Endothelial cell of umbilical vein (primary cell): ENCODE measurements at places on chromosomes 5 and 9. TPM values are rescaled to one million over a fixed set of nuclear protein-coding genes. Genes with fewer than 3 reads are reported as not detected.
A peak's percentile ranks its signal among the peaks of the same experiment; 100 is the strongest.

NMUR2 gene
- total RNA-seq, result not detected in 2 replicates

CCL27 gene
- total RNA-seq, result not detected in 2 replicates

AP3S1 gene
- total RNA-seq, result 81.2 and 85.7 TPM in 2 replicates

ARSI gene
- total RNA-seq, result 0.20 TPM in 1 of 2 replicates, not detected in the other

GPR150 gene
- 0.31 and 0.35 TPM in 2 replicates for total RNA-seq

- DNase-seq, result no peak
Observed at GRCh38 chr5:131281133-131281867, 17.4 kb downstream of the CDC42SE2 start.

DNA sequence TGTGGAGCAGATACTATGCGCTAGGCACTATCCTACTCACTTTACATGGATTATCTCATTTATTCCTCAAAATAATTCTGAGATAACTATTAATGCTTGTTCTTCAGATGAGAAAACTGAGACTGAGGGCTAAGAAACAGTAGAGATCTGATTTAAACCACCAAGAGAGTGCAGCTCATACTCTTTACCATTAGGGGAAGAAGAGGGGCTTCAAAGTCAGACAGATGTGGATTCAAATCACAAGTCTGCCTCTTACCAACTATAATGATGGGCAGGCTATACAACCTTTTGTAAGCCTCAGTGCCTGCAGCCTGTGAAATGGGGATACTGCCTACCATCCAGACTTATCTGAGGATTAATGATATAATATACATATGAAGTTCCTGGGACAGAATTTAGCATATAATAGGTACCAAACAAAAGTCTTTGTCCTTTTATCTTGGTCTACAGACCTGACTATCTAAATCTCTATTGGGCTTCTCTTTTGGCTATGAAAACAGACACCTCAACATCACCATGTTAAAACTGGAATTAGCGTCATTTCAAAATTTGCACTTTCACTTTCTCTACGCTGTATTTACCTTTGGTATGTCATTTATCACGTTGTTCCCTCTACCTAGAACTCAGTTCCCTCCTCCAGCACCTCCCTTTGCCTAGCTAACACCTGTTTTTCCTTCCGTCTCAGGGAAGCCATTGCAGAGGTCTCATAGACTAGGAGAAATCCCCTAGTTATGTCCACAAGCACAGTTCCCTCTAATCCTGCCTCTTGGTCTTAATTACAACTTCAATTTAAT, 13.8 kb upstream of the TMEM267 start:
- DNase-seq, result no peak

DNA sequence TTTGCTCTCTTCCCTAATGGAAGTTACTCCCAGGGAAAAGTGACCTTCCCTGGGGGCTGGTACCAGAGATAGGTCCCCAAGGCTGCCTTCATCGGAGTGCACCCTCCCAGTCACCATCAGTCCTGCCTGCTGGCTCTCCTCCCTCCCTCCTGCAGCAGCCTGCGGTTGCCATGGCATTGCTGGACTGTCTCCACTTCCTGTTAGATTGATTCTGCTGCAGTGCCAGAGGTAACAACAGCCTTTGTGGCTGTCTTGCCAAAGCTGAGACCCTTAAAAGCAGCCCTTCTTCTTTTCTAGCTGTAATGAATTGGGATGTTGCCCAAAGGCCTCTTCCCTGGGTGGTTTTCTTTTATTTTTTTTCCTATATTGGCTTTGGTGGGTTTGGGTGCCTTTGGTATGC, 78.1 kb upstream of the PRLR start:
- no peak for DNase-seq

DNA sequence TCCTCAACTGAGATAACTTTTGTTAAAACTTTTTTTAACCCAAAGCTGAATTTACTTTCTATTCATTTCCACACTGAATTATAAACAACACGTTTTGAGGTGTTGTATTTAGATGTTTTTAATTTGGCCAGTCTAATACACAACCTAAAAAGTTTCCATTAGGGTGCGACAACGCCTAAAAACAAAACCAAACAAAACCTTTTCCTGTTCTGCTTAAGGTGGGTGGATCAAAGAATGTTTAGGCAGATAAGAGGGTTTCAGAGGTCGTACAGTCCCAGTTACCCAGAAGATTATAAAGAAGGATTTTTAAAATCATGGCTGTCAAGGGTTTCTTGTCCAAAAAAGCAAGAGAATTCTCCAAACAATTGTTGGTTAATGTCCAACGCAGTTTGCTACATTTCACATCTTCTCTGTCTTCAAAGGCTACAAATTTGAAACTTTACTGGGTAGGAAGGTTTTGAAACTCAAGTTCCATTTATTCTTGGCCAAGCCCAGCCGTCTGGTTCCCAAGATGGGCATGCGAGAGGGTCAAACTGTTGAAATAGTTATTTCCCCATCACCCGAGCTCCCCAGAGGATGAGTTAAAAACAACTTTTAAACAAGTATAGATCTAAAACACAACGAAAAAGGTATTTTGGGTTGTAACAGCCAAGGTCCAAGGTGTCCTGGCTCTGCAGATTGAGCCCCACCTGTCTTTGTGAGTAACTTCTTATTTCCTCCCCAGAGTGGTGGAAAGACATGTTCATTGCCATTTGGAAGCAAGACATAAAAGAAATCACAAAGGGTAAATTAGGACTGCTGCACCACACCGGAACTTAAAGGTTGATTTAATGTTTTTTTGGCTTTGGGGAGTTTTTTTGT, 122.8 kb upstream of the MAP3K1 start:
- DNase-seq, result no peak

- DNase-seq, result peak; percentile 26
Observed at GRCh38 chr9:109245310-109245897, 75.5 kb downstream of the EPB41L4B start.

GRCh38 chr5:88743231-88743834, 139.7 kb downstream of the MEF2C start:
- peak; percentile 50 for DNase-seq

DNA sequence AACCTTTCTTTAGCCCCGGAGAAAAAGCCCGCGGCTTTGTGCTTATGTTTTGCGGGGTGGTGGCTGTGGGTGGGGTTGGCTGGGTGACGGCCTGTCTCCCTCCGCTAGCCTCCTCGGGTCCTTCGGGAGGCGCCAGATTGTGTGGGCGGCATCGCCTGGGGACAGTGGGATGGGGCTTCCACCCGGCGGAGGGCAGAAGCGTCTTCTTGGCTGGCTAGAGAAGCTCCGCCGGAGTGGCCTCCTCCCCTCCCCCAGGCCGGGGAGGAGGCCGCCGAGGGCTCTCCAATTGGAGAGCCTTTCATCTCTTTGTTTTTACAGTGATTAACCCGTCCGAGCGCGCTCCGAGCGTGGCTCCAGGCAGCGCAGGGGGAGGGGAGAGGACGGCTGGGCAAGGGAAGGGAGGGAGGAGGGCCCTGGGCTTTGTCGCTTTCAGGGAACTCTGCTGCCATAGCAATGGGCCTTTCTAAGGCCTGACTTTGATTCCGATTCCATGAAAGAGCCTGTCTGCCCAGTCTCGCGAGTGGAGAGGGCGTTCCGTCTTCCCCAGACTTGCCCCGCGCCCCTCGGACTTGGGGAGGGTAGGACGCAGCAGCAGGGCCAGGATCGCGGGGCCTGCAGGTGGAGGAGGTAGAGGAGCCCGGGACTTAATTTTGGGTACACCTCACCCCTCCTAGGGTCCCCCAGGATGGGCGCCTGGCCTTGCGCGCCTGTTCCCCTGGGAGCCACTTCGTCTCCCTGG, 36.7 kb upstream of the TIFAB start:
- DNase-seq, result peak; percentile 11

- no peak for DNase-seq
Observed at GRCh38 chr5:132837868-132838267, 7.4 kb upstream of the SHROOM1 start.

- DNase-seq, result no peak
Observed at GRCh38 chr5:2863675-2864433, 112.4 kb upstream of the IRX2 start.

DNA sequence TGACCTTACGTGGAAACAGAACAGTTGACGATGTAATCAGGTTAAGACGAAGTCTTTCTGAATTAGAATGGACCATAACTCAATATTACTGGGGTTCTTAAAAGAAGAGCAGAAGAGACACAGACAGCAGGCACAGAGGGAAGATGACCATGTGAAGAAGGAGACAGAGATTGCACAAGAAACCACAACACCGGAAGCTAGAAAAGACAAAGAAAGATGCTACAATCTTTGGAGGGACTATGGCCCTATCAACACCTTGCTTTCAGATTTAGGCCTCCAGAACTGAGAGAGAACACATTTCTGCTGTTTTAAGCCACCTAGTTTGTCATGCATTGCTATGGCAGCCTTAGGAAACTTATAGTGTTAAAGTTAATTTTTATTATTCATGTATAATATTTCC, 27.1 kb downstream of the CDH9 start:
- no peak for DNase-seq

DNA sequence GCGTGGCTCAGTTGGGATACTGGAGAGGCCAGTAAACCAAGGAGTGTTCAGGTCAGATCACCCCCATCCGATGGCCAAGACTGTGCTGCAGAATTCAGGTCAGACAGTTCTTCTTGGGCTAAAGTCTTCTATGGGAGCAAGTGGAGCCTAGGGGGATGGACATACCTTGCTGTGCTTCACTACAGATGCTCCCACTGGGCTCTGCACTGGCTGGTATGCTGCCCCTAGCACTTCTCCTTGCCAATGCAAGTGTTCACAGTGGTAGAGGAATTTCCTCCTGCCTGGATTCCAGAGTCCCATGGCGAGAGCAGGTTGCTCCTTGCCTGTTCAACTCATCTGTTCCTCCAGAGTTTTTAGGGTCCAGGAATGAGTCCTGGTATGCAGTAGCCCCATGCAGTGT, 134.2 kb upstream of the EDIL3 start:
- no peak for DNase-seq

GRCh38 chr5:135053989-135054388, 20.0 kb upstream of the PITX1 start:
- DNase-seq, result no peak

DNA sequence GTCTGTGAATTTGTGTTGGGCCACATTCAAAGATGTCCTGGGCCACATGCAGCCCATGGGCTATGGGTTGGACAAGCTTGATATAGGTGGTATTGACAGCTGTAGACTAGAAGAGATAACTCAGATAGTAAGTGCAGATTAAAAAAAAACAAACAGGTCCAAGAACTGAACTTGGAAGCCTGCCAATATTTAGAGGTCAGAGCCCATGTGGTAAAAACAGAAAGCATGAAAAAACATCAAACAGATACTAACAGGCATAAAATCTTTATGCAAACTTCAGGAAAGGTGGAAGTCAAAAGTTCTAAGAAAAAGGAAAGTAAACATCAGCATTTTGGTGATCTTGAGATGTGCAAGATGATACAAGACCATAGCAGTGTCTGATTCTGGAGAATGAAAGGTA, 155.1 kb upstream of the NR4A3 start:
- no peak for DNase-seq

GRCh38 chr9:37146410-37146809, 26.0 kb downstream of the ZCCHC7 start:
- DNase-seq, result peak; percentile 66

DNA sequence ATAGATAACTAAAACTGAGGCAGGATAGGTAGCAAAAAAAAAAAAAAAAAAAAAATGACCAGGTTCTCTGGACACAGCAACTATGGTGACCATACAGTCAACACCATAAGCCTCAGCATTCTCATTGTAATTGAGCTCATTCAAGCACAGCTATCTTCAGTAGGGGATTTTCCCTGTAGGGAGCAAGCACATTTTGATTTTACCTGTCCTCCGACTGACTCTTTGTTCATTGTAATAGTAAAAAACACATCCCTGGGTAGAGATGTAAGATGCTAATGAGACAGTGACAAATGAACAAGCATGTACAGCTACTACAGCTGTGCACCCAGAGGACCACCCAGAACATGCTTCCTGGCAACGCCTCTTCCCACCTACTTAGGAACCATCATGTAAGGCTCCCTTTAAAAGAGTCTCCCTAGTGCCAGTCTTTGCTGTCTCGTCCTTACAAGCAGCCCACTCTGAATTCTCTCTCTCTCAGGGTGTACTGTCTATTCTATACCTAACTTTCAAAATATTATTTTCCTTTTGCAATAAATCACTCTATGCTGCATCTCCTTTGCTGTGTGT, 65.0 kb upstream of the FBXW11 start:
- DNase-seq, result no peak

DNA sequence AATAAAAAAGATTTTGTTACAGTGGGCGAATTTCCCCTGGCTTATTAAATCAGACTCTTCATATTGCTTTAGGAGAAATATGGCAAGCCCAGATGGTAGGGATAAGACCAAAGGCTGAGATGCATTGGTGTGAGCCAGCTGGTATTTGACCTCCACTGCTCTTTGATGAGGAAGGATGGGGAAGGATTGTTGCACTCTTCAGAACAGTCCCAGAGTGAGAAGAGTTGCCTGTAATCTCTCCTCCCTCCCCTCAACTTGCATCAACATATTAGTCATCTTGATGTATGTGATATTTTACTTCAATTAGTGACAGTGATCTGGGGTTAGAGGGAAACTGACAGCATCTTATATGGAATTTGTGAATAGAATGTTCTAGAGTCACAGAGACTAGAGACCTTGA, 136.6 kb downstream of the ADAMTS12 start:
- no peak for DNase-seq

GRCh38 chr9:19620326-19620725, 168.5 kb downstream of the SLC24A2 start:
- DNase-seq, result no peak

DNA sequence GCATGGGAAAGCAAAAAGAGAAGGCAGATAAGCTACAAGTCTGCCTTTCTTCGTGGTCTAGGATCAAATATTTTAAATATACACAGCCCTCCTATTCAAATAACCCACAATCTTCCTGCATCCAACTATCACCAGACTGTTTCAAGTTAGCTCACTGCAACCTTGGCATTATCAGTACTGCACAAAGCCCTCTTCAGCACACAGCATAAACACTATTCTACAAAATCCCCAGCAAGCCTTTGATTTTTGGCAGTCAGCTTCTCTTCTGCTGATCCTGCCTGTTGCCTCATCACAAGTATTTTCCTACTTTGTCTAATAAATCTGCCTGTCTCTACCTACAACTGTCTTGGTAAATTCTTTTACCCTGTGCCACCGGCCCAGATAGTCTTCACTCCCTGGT, 142.9 kb downstream of the COX7C start:
- DNase-seq, result no peak

- DNase-seq, result no peak
Observed at GRCh38 chr5:66234241-66234640, 90.1 kb downstream of the SREK1 start.

- no peak for DNase-seq
Observed at GRCh38 chr9:18622186-18622836, 148.4 kb downstream of the ADAMTSL1 start.

DNA sequence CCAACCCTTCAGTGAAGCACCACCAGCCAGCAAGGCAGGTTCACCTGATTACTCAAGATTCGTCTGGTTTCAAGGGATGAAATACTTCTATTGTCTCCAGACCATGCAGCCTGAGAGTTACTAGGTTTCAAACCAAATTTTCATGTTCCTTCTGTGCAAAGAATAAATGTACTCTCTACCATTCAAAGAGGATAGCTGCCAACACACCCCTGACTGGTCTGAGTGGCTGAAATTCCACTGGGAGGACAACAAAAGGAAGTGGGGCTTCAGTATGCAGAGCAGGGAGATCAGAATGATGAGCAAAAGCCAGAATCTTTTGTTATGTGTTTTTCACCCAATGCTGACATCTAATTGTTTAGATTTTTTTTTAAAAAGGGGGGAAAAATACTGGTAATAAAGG, 356.3 kb downstream of the BNC2 start:
- DNase-seq, result no peak
